ENCODE measurements at places on chromosomes 2 and 18.

DNA sequence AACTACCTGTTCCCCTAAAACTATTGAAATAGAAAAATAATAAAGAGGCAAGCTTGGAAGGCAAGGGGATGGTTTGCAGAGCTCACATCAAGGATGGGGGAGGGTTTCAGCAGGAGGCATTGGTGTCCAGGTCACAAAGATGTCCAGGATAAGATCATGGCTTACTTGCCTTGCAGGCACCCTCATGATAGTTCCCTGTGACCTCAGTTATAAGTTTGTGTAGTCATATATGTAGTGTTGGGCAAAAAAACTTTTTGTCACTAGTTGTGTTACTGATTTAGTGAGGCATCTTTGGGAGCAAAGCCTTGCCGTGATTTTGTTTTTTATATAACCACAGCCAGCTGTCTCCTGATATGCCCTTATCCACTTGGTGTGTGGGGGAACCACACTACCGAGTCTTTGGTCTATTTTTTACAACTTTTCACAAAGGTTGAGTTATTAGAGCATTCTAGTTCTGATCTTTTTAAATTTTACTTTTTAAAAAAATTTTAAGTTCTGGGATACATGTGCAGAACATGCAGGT, 53.3 kb downstream of the IL1R2 start:
- DNase-seq = no peak

DNA sequence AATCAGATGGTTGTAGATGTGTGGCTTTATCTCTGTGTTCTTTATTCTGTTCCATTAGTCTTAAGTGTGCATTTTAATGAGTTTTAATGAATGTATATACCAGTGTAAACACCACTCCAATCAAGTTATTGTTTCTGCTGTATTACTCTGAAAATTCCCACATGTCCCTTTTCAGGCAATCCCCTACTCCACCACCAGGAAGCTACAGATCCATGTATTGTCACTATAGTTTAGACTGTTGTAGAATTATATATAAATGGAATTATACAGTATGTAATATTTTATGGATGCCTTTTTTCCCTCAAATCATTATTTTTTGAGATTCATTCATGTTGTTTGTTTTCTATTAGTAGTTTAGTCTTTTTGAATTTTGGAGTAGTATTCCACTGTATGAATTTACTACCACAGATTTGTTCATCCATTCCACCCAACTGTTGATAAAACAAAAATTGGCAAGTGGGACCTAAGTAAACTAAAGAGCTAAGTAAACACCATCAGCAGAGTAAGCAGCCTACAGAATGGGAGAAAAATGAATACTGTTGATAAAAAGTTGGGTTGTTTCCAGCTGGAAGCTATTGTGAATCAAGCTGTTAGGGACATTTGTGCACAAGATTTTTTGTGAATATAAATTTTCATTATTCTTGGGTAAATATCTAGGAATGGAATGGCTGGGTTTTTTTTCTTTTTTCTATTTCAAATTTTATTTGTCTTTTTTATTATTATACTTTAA, 262.0 kb downstream of the CAMKMT start:
- DNase-seq = no peak

DNA sequence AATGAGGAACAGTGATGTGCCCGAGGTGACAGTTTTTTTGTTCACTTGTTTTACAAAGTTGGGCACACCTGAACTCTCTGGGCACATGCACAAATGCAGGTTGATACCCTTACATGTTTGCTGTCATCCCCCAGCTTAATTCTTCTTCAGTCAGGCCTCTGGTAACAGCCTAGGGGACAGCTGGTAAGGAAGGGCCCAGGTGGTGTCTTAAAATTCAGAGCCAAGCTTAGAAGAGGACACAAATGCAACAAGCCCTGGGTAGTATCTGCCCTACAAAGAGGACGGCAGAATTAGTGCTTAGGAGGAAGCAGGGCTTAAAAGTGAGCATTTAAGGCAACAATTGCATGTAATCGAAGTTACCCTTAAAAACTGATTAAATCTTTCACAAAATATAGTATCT, 171.9 kb upstream of the ACAA2 start:
- DNase-seq = no peak

DNA sequence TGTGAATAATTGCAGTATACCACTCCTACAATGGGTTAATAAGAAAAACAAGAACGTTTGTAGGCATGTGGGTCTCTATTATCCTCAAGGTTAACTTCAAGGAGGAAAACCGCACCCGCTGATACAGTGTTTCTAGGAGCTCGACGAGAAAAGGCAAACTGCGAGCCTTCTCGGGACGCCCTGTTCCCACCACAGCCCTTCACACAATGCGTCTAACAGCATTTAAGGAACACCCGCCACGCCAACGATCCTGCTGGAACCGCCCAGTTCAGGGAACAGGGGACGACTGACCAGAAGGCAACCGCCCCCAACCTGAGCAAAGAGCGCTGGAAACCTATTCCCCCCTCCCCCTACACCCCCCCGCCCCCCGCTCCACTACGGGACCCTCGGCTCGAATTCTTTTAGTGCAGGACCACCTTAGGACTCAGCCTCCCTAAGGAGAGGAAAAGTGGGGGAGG, 710 bp upstream of the TMSB10 start:
- DNase-seq = no peak

GRCh38 chr2:168649562-168649961, 152.9 kb upstream of the NOSTRIN start:
- no peak for DNase-seq

DNA sequence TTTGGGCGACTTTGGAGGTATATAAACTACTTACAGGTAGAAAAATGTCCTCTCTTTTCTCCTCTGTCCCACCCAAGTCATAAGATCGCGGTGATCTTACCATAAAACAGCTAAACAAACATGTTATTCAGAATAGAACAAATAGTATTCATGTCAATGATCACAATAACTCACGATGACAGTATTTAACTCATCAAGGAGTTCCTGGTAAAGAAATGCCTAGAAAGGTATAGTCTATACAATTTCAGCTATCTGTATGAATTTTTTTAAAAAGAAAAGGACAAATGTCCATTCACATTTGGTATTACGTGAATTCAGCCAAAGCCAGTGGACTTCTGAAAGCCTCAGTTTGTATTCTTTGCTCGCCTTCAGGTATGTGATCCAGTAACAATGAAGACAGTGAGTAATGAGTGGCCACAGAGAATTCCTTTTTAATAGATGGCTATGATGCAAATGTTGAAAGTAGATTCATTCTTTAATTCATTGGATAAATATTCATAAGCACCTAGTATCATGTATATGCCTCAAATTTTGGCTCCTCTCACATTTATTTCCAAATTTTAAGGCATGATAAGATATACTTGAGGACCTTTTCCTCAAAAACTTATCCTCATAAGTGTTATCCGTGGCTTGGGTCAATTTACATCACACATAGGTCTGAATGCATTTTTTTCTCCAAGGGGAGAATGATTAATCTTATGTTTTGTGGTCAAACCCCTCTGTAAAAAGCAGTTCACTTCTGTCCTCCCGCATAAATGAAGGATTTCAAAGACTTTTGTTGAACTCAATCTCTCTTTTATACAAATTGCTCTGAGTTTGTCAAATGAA, 20.3 kb downstream of the ABCB11 start:
- DNase-seq = no peak

DNA sequence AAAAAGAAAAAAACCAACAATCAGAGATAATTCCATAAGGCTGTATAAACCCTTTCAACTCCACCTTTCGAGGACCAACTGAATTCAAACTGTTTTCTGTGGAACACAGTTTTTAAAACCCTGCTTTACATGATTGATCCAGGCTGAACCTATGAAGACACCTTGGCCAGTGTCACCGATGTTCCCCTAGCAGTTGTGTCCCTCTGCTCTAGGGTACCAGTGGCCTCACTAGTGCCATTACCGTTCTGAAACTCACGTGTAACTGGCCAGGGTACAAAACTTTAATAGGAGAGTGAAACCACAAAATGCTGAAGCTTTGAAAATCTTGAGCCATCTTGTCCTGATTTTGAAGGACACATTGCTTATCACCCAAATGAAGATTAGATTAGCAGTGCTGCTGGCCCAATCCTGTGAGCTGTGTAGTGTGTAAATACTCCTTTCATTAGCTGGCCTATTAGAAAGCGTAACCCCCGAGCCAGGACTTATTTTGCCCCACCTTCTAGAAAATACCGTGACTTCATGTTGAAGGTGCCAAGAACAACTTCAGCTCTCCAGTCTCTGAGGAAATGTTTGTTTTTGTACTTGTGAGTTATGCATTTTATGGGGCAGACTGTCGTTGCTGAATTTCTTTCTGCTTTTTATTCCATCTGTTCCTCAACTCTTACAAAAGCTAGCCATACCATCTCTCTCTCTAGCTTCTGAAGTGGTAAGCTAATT, 147.8 kb upstream of the MAP3K20 start:
- DNase-seq = no peak

- DNase-seq = peak; percentile 25
Measured at GRCh38 chr18:10559553-10560451, 34.0 kb downstream of the NAPG start.

DNA sequence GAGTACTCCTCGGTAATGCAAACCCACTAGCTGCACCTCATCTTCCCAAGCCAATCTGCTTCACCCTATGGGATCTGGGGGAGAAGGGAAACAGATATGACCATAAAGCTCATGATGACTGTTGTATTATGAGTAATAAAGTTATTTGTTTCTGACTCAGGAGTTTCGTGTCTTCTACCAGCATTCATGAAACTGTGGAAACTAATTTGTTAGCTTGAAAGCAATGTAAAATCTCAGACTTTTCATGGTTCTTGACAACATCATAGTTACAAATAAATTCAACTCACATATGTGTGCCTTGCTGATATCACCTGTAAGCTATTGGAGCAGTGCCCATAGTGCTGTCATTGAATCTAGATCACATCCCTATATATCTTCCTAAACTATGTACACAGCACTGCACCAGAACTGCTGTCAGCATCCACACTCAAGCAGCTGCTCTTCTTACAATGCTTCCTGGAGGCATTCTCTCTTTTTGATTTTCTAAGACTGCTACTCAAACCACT, 135.6 kb upstream of the KYNU start:
- DNase-seq = no peak

DNA sequence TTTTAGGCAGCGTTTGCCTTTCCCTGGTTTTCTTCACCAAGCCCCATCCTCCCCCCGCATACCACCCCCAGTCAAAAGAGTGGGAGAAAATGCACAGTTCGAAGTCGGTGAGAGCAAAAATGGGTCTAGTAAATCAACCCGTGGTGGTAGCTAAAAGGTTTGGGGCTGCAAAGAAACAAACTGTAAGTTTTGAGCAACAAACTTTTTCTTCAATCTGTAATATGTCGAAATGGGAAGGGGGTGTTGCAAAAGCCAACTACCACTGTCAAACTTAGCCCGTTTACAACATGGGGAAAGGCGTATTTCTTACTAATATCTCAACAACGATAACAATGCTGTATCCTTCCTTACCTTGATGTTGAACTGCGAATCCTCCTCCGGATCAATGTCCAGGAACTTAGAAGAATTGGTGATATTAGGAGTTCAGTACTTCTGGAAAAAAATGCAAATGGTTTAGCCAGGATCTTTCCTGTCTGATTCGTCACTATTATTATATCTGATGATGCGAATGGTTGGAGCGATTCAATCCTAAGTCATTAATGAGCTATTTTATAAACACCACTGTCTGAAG, 2.4 kb upstream of the SATB2 start:
- no peak for DNase-seq

GRCh38 chr2:63056107-63057050, 5.7 kb downstream of the OTX1 start:
- no peak for DNase-seq

DNA sequence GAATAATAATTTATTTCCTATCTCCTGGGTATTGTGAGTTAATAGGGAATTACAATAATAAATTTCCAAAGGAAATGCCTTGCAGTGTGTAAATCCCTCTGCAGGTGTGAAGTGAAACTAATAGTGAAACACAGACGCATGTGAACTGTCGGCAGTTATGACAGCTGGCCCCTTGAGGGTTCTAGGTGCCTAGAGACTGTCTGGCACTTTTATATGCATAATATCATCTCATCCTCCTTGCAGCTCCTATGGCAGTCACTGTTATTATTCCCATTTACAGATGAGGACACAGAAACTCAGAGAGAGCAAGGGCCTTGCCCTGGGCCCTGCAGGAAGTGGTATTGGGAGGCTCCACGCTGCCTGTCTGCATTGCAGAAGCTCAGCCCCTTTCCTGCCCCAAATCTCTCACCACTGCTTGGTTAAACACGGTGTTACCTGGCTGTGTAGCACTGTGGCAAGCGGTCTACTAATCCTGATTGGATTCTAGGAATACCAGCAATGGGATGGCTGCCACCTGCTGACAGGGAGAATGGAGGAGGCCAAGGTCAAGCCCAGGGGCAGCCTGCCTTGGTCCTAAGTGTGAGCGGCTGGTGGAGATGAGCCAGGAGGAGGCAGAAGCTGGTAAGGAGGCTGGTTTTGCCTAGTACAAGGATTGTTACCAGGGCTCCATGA, 32.8 kb upstream of the ACKR3 start:
- no peak for DNase-seq

GRCh38 chr2:217706513-217706912, 296.3 kb downstream of the TNS1 start:
- no peak for DNase-seq

DNA sequence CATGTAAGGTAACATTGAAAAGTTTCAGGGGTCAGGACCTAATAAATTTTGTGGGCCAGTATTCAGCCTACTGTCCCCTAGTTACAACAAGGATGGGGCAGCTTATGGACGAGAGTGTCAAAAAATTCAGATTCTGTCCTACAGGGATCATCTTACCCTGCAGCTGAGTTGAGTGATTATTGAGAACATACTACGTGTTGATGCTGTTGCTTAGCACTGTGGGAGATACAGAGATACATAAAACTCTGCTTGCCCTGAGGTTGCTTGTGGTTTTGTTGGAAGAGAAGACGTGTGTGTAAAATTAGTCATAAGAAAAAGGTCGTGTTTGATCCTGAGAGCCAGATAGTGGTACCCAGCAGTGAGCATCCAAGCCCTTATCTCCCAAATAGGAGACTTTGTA, 253.2 kb downstream of the NEDD4L start:
- DNase-seq = no peak

GRCh38 chr2:195683174-195683573, 26.1 kb downstream of the SLC39A10 start:
- DNase-seq = no peak

DNA sequence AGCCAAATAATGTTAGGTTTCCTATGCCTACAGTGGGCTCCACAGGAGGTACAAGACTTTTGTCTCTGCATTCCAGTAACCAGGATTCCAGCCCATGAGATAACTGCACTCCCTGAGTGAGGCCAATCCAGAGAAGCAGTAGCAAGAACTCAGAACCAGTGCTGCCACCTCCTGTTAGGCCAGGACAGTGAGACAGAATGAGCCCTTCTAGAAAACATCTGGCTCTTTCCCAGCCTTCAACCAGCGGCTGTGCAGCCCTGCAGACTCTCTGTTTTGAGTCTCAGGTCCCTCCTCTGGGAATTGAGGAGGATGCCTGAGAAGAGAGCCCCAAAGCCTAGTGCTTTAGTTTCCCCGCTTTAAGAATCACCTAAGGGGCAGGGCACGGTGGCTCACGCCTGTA, 44.2 kb downstream of the ARID5A start:
- no peak for DNase-seq

- no peak for DNase-seq
Measured at GRCh38 chr2:60966507-60967405, 50.8 kb upstream of the PEX13 start.

- DNase-seq = no peak
Measured at GRCh38 chr2:9208875-9209274, 2.3 kb downstream of the ASAP2 start.

GRCh38 chr2:220458051-220458450, 830.6 kb downstream of the SLC4A3 start:
- no peak for DNase-seq
